Upper lobe of right lung (tissue), 1 donor: ENCODE measurements at places on chromosomes 2 and 18.

DNA sequence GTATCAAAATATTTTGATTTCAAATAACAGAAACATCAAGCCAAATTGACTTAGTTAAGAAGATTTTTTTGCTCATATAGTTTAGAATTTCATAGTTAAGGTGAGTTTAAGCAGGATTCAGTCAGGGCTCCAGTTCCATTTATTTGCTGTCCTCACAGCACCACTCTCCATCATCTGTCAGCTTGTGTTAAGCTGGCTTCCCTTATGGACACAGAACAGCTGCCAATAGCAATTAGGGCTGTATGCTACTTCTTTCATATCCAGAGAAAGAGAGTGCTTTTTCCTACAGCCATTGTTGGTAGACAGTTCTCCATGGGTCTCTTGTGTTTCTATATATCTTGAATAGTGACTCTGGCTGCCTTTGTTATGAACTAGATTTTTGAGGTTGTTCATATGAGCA, 95.4 kb upstream of the CYP20A1 start:
- no peak for DNase-seq
- no peaks in the 10 kb centered on the region for H3K4me1 ChIP-seq
- H3K27ac ChIP-seq: no peak overlapping the region
- H3K36me3 ChIP-seq: peaks cover 45% of the 10 kb centered on the region
- no peaks in the 10 kb centered on the region for H3K27me3 ChIP-seq
- H3K4me3 ChIP-seq: no peak overlapping the region

- no peaks in the 10 kb centered on the region for H3K36me3 ChIP-seq
- H3K27ac ChIP-seq: no peak overlapping the region
- H3K27me3 ChIP-seq: no peaks in the 10 kb centered on the region
- no peak for DNase-seq
- H3K4me1 ChIP-seq: no peaks in the 10 kb centered on the region
- H3K4me3 ChIP-seq: no peak overlapping the region
Measured at GRCh38 chr2:144950899-144951560, 431.1 kb upstream of the ZEB2 start.

- H3K36me3 ChIP-seq: no peaks in the 10 kb centered on the region
- H3K27me3 ChIP-seq: no peaks in the 10 kb centered on the region
- peaks cover 7% of the 10 kb centered on the region for H3K4me1 ChIP-seq
- DNase-seq: no peak
Measured at GRCh38 chr2:37982147-37982582, 57.1 kb downstream of the RMDN2 start.

DNA sequence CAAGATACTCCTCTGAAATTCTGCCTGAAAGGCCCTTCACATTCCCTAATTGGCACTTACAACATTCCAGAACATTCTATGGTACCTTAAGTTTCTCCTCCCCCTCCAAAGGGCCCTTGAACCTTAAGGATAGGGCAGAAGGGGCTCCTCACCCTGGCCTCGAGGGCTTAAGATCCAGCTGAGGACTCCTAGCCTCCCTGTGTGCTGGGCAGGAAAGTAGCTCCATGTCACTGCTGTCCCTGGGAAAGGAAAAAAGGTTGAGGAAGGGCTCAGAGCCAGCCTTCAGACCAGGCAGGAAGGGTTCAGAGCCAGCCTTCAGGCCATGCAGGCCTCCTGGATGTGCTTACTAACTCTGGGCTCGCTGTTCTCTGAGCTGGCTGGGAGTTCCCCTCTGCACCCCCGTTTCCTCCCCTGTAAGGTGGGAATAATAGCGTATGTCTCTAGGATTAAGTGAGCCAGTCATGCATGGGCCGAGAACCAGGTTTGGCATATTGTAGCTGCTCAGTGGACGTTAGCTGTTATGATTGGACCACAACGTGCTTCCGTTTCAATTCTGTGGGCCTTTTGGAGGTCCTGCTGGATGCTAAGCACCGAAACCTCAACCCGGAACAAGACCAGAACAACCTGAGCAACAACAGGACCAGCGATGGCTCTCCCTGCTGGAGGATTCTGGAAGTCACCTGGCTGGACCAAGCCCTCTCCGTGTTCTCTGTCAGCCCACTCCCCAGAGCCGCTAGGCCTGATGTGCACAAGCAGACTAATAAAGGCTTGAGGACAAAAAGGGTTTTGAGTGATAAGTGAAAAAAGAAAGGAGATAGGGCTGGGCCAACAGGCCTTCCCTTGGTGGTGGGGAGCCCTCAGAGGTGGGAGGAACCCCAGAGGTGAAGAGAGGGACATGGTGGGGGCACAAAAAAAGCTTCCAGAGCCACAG, 1.0 kb upstream of the B3GNT7 start:
- H3K4me3 ChIP-seq: peak overlapping the region; percentile 56
- H3K27ac ChIP-seq: peak overlapping the region; percentile 77
- H3K4me1 ChIP-seq: peaks cover 18% of the 10 kb centered on the region
- peaks cover 6% of the 10 kb centered on the region for H3K36me3 ChIP-seq
- DNase-seq: no peak

- DNase-seq: no peak
- H3K27ac ChIP-seq: no peak overlapping the region
- no peaks in the 10 kb centered on the region for H3K27me3 ChIP-seq
- H3K36me3 ChIP-seq: no peaks in the 10 kb centered on the region
- no peak overlapping the region for H3K4me3 ChIP-seq
Measured at GRCh38 chr2:158143703-158144360, 42.2 kb downstream of the UPP2 start.

- no peaks in the 10 kb centered on the region for H3K4me1 ChIP-seq
- H3K36me3 ChIP-seq: no peaks in the 10 kb centered on the region
- DNase-seq: no peak
- no peaks in the 10 kb centered on the region for H3K27me3 ChIP-seq
- no peak overlapping the region for H3K27ac ChIP-seq
- H3K4me3 ChIP-seq: no peak overlapping the region
Measured at GRCh38 chr2:26712486-26713465, 20.3 kb downstream of the KCNK3 start.

- H3K36me3 ChIP-seq: no peaks in the 10 kb centered on the region
- no peak for DNase-seq
- no peaks in the 10 kb centered on the region for H3K27me3 ChIP-seq
- no peak overlapping the region for H3K4me3 ChIP-seq
Measured at GRCh38 chr2:149410701-149411484, 80.5 kb downstream of the LYPD6 start.

- no peaks in the 10 kb centered on the region for H3K36me3 ChIP-seq
- no peaks in the 10 kb centered on the region for H3K4me1 ChIP-seq
- no peak for DNase-seq
- no peak overlapping the region for H3K27ac ChIP-seq
Measured at GRCh38 chr2:150681120-150681804, 193.8 kb upstream of the RND3 start.

GRCh38 chr18:79210002-79210910, 141.1 kb downstream of the ATP9B start:
- H3K4me3 ChIP-seq: no peak overlapping the region
- no peaks in the 10 kb centered on the region for H3K4me1 ChIP-seq
- H3K36me3 ChIP-seq: peaks cover 16% of the 10 kb centered on the region
- no peak overlapping the region for H3K27ac ChIP-seq
- H3K27me3 ChIP-seq: no peaks in the 10 kb centered on the region

DNA sequence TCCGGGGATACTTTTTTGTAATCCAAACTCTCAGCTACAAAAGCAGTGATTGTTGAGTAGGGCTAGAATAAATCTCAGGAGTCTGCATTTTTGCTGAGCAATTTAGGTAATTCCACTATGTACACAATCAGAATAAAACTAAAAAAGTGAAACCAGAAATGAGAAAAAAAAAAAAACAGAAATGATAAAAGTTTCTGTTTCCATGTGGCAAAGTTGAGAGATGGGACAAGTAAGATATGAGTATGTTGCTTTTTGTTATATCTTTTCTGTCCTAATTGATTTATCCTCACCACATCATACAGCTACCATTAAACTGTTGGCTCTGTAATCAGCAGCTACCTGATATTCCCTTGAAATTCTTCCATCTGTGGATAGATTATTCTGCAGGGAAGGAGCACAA, 92.7 kb downstream of the VWC2L start:
- H3K4me3 ChIP-seq: no peak overlapping the region
- no peak overlapping the region for H3K27ac ChIP-seq
- H3K27me3 ChIP-seq: no peaks in the 10 kb centered on the region
- no peaks in the 10 kb centered on the region for H3K4me1 ChIP-seq
- DNase-seq: no peak
- H3K36me3 ChIP-seq: no peaks in the 10 kb centered on the region

GRCh38 chr2:119691651-119692245, 12.7 kb downstream of the TMEM177 start:
- peaks cover 15% of the 10 kb centered on the region for H3K4me1 ChIP-seq
- H3K4me3 ChIP-seq: no peak overlapping the region
- no peaks in the 10 kb centered on the region for H3K36me3 ChIP-seq
- H3K27ac ChIP-seq: no peak overlapping the region

- no peak overlapping the region for H3K4me3 ChIP-seq
- no peaks in the 10 kb centered on the region for H3K36me3 ChIP-seq
- H3K27ac ChIP-seq: no peak overlapping the region
- no peaks in the 10 kb centered on the region for H3K4me1 ChIP-seq
- DNase-seq: no peak
Measured at GRCh38 chr2:173874003-173874893, 90.9 kb downstream of the SP3 start.

- no peaks in the 10 kb centered on the region for H3K27me3 ChIP-seq
- H3K36me3 ChIP-seq: no peaks in the 10 kb centered on the region
- H3K27ac ChIP-seq: no peak overlapping the region
Measured at GRCh38 chr2:212863185-212863588, 288.2 kb downstream of the IKZF2 start.

- DNase-seq: no peak
- H3K27ac ChIP-seq: no peak overlapping the region
- no peaks in the 10 kb centered on the region for H3K36me3 ChIP-seq
- H3K4me3 ChIP-seq: no peak overlapping the region
Measured at GRCh38 chr18:42792731-42793130, 322.8 kb downstream of the RIT2 start.

DNA sequence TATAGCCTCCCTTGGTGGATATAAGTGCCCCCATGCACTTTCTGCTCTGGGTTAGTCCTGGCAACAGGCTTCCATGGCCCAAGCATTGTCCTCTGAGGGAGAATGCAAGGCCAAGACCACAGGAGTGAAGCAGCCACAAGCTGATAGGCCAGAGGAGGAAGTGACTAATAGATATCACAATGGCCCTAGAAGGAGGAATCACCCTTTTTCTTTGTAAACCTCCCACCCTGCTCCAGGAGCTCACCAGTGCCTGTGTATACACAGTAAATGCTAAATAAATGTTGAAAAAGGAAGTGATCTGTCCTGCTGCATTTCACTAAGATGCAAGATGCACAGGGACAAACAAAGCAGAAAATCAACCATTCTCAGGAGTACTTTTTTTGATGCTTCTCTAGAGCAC, 49.7 kb upstream of the ABCA12 start:
- no peak overlapping the region for H3K27ac ChIP-seq
- H3K27me3 ChIP-seq: no peaks in the 10 kb centered on the region
- DNase-seq: no peak
- no peaks in the 10 kb centered on the region for H3K36me3 ChIP-seq
- no peaks in the 10 kb centered on the region for H3K4me1 ChIP-seq

DNA sequence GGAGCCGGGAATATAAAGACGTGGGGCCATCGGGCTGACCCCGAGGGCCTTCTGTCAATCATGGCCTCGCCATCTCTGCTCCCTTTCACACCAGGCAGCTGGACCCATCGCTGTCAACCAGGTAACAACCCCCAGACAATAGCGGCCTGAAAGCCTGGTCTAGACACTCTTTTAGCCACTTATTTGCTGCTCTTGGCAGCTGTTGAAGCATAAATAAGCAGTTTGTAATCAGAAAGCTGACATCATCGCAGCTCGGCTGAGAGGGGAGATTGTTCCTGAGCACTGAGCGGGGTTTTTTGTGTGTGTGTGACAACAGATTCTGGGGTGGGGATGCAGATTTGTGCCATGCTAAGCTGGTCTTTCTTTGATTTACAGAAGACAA, 423.6 kb upstream of the POU3F3 start:
- no peak overlapping the region for H3K4me3 ChIP-seq
- H3K27ac ChIP-seq: no peak overlapping the region
- no peak for DNase-seq
- H3K4me1 ChIP-seq: no peaks in the 10 kb centered on the region

DNA sequence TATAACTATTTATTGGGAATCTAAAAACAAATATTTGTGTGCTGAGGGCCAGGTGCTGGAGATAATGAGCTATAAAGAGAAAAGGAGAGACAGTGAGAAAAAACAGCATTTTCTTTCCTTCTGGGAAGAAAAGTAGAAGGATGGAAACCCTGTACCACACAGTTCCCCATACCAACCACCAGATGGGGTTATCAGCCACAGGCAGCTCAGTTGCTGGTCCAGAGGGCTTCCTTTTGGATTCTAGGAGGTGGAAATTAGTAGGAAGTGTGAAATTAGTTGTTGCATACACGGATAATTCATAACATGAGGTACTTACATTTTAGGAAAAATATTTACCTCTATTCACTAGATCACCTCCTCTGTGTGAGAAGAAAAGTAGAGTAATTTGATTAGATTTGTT, 237.0 kb upstream of the FOSL2 start:
- no peaks in the 10 kb centered on the region for H3K4me1 ChIP-seq
- no peak overlapping the region for H3K27ac ChIP-seq
- H3K27me3 ChIP-seq: no peaks in the 10 kb centered on the region
- no peak overlapping the region for H3K4me3 ChIP-seq
- no peak for DNase-seq
- no peaks in the 10 kb centered on the region for H3K36me3 ChIP-seq

GRCh38 chr2:66433945-66434678, 813 bp upstream of the MEIS1 start:
- peak overlapping the region; percentile 67 for H3K4me3 ChIP-seq
- peak overlapping the region; percentile 93 for H3K27ac ChIP-seq
- no peaks in the 10 kb centered on the region for H3K36me3 ChIP-seq

GRCh38 chr18:57621246-57621604, 411 bp downstream of the NARS1 start:
- DNase-seq: no peak
- H3K4me1 ChIP-seq: peaks cover 7% of the 10 kb centered on the region
- no peaks in the 10 kb centered on the region for H3K27me3 ChIP-seq
- peak overlapping the region; percentile 94 for H3K27ac ChIP-seq
- H3K4me3 ChIP-seq: peak overlapping the region; percentile 86

DNA sequence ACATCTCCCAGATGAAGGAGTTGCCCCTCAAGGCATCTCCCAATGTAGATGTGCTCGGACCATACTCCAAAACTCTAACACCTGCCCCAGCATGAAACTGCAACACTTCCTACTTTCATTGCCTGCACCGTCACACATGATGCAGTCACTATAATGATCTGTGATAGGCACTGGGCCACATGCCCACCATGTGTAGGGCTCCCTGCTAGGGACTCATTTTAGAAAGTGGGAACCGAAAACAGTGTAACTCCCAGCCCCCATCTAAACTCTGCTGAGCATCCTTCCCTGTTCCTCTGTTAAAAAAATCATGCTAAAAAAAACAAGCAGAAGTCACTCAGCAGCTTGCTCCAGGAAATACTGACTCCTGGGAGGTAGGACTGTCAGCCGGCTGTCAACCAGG, 496.1 kb upstream of the RAB6C start:
- H3K4me3 ChIP-seq: no peak overlapping the region
- DNase-seq: no peak
- no peaks in the 10 kb centered on the region for H3K36me3 ChIP-seq
- no peaks in the 10 kb centered on the region for H3K4me1 ChIP-seq
- no peaks in the 10 kb centered on the region for H3K27me3 ChIP-seq
